ENCODE measurements at places on chromosomes 1 and 21. TPM values are rescaled to one million over a fixed set of nuclear protein-coding genes. Genes with fewer than 3 reads are reported as not detected.

DNA sequence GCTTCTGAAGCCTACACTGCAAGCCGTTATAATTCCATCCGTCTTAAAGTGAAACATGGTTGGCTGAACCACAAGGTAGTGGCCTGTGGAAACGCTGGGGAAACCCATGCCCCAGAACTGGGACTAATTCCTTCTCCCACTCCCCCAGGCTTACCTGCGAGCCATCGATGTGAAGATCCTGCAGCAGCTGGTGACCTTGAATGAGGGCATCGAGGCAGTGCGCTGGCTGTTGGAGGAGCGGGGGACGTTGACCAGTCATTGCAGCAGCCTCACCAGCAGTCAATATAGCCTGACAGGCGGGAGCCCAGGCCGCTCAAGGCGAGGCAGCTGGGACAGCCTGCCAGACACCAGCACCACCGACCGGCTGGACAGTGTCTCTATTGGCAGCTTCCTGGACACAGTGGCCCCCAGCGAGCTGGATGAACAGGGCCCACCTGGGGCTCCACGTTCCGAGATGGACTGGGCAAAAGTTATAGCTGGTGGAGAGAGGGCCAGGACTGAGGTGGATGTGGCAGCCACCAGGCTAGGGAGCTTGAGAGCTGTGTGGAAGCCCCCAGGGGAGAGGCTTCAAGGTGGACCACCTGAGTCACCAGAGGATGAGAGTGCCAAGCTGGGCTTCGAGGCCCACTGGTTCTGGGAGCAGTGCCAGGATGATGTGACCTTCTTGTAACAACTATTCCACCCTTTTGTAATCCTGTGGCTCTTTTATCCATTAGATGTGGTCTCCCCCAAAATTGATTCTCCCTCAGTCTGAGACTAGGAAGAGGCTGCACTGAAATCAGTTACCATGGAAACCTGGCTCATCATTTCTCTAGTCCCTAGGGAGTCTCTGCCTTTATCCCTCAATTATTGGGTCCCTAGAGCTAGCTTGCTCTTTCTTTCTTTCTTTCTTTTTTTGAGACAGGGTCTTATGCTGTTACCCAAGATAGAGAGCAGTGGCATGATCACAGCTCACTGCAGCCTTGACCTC, 16.7 kb downstream of the LURAP1 start:
- no peak overlapping the region for H3K4me3 ChIP-seq
- no peak for DNase-seq
- H3K27me3 ChIP-seq: no peaks in the 10 kb centered on the region
- peaks cover 5% of the 10 kb centered on the region for H3K4me1 ChIP-seq
- peaks cover 8% of the 10 kb centered on the region for H3K36me3 ChIP-seq

DNA sequence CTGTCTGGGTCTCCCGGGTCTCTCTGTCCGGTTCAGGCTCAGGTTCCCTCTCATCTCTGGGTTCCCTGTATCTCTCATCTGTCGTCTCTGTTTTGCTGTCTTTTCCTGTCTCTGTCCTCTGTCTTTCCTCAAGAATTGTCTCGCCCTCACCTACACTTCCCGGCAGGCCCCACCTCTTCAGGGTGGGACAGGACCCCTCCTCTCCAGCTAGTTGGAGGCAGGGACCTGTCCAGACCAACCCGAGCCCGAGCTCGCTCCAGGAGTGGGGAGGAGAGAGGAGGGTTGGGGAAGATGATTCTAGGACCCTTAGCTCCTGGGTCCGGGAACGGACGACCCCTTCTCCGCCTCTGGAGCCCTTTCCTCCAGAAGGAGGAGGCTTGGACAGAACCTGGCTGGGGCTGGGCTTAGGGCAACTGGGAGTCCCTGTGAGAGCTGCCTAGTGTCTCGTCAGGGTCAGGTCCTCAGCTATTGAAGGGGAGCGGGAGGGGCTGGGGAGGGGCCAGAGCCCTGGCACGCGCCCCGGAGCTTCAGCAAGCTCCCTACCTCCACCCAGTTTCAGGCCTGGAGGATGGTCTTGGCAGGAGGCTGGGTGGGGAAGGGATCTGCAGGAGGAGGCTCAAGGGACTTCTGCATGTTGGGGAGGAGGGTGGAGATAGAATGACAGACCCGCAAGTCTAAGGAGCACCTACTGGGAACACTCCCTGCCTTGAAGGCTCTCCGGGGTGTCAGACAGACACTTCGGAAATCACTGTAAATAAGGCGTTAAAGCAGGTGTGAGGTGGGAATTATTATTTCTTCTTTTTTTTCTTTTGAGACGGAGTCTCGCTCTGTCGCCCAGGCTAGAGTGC, 26.3 kb upstream of the EPB41 start:
- H3K4me1 ChIP-seq: peaks cover 16% of the 10 kb centered on the region
- DNase-seq: no peak
- peak overlapping the region; percentile 77 for H3K4me3 ChIP-seq
- H3K27ac ChIP-seq: peak overlapping the region; percentile 56
- H3K36me3 ChIP-seq: no peaks in the 10 kb centered on the region

DNA sequence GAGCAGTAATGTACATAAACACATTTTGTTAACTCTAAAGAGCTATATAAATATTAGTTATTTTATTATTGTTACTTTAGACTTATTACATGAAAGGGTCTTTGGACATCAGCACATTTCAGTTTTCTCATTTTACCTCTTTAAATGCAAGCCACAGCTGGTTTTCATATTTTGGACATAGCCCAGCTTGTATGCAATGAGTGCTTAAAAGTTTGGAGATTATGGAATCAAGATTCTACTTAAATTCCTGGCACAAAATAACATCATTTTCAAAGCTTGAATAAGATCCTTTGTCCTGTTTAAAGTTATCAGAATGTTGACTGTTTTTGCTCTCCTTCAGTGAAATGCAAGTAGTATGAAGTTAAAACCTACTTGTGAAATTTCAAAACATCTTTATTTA, 15.5 kb upstream of the LEPR start:
- H3K27me3 ChIP-seq: no peaks in the 10 kb centered on the region
- H3K36me3 ChIP-seq: peaks cover 67% of the 10 kb centered on the region
- no peak overlapping the region for H3K4me3 ChIP-seq

GRCh38 chr1:116717318-116717717, 36.9 kb upstream of the CD2 start:
- H3K27me3 ChIP-seq: peaks cover 15% of the 10 kb centered on the region
- DNase-seq: no peak
- H3K4me1 ChIP-seq: peaks cover 8% of the 10 kb centered on the region
- no peak overlapping the region for H3K27ac ChIP-seq

GRCh38 chr1:23369335-23370013, at the start of gene ZNF436:
Gene ZNF436, minus strand, starts transcription at chr1:23369836. Its CDS starts 1,831 bp downstream, at chr1:23368005.
- H3K27me3 ChIP-seq: no peaks in the 10 kb centered on the region
- peaks cover 27% of the 10 kb centered on the region for H3K36me3 ChIP-seq
- H3K4me1 ChIP-seq: peaks cover 42% of the 10 kb centered on the region
- peak within 1 kb of the TSS; percentile 98 for H3K27ac ChIP-seq

Gene CR1L
- total RNA-seq: not detected

Gene ADGRL2
- total RNA-seq: 76.3 TPM

Gene LEFTY1
- 0.24 TPM for total RNA-seq

Gene PIP5K1A
- total RNA-seq: 84.4 TPM

Gene IBA57
- 8.1 TPM for total RNA-seq

Gene VWA1
- total RNA-seq: 15.6 TPM

Gene TRAF3IP3
- not detected for total RNA-seq
